ENCODE measurements at places on chromosomes 16 and 17.

- no peak for DNase-seq
These were observed 306.0 kb upstream of the CCL2 start for GRCh38 chr17:33949100-33949499.

DNA sequence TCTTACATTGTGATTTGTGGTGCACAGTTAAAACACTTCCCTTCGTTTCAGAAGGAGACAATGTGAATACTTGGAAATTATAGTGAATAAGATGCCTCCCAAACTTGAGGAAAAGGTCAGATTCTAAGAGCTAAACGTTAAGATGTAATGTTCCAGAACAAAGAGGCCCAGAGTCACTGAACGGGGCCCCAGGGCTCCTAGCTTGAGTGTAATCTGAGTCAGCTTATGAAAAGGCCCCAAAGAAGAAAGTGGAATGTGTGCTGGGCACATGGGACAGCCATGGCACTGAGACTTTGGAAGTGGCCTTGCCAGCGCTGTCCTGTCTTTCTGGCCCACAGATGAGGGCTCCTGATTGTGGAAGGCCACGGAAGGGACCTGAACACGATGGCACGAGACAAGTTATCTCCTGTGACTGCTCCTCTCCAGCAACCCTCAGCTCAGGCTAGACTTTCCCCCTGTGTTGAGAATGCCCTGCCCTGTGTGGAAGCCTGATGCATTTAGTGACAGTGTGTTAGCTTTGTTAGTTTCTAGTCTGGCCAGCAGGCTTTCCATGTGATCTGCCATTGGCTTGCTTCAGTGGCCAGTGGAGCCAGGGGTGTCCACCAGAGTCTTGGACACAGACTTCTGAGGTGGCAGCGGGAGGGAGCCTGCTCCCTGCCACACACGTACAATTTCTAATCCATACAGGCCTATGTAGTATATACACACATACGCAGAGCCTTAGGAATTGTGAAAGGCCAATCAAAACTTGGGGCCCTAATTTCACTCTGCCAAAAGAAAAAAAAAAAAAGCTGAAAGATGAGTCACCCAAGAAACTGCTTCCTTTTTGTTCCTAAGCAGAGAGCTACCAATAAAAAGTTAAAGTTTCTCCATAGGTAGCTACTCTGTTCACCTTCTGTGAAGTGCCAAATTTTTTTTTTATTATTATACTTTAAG, 13.1 kb downstream of the SPATA33 start:
- DNase-seq, result no peak

GRCh38 chr17:1070411-1070810, 73.5 kb downstream of the TIMM22 start:
- DNase-seq, result no peak

GRCh38 chr17:68314916-68315535, 23.7 kb downstream of the ARSG start:
- no peak for DNase-seq

- DNase-seq, result peak; percentile 36
These were observed 17.5 kb upstream of the SPNS2 start for GRCh38 chr17:4480929-4481898.

- DNase-seq, result no peak
These were observed 137.9 kb downstream of the GAS7 start for GRCh38 chr17:10060526-10060925.

- no peak for DNase-seq
These were observed 323.5 kb upstream of the SALL1 start for GRCh38 chr16:51474414-51475091.

DNA sequence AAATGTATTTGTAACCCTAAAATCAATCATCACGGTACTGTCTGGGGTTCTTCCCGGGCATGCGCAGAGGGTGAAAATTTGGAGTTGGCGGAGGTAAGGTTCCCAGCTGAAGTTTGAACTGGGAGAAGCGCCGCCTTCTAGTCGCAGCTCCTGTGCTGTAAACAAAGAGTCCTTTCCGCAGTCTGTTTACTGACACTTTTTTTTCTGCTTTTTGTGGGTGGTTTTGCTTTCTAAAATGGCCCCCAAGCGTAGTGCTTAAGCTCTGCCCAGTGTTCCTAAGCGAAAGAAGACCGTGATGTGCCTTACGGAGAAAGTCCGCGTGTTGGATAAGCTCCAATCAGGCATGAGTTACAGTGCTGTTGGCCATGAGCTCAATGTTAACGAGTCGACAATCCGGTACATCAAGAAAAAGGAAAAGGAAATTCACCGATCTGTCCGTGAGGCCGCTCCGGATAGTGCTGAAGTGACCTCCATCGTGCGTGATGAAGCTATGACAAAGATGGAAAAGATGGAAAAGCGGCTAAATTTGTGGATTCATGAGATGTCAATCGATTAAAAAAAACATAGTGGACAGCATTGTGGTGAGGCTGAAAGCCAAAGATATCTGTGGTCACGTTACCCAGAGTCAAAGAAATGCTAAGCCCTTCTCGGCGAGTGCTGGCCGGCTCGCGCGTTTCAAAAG, 570 bp upstream of the CFDP1 start:
- DNase-seq, result no peak

GRCh38 chr17:70629902-70630301, 460.6 kb downstream of the KCNJ2 start:
- no peak for DNase-seq

DNA sequence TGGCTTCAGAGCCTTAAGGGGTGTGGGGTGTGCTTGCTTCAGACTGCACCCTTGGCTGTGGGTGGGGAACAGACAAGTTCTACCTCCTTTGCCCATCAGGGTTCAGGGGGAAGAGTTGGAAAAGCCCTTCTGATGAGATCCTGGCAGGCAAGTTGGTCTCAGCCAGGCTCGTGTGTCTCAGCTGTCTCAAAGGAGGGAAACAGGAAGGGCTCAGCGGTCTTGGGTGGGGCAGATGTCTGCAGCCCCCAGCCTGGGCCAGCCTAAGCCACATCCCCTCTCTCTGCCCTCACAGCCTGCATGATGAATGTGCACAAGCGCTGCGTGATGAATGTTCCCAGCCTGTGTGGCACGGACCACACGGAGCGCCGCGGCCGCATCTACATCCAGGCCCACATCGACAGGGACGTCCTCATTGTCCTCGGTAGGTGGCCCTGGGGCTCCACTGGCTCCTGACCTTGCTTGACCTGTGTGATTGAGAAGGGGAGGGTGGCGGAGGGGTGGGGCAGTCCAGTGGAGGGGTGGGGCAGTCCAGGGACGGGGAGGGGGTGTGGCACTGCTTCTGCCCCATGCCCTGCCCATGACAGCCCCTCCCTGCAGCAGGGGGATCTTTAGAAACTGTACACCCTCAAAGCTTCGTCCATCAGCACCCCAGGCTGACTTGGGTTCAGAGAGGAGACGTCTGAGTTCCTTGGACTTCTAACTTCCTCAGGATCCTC, 199.5 kb downstream of the PRKCB start:
- no peak for DNase-seq

GRCh38 chr16:77660311-77660710, 62.0 kb upstream of the NUDT7 start:
- no peak for DNase-seq

GRCh38 chr16:27531826-27532800, 17.6 kb downstream of the GTF3C1 start:
- DNase-seq, result no peak

DNA sequence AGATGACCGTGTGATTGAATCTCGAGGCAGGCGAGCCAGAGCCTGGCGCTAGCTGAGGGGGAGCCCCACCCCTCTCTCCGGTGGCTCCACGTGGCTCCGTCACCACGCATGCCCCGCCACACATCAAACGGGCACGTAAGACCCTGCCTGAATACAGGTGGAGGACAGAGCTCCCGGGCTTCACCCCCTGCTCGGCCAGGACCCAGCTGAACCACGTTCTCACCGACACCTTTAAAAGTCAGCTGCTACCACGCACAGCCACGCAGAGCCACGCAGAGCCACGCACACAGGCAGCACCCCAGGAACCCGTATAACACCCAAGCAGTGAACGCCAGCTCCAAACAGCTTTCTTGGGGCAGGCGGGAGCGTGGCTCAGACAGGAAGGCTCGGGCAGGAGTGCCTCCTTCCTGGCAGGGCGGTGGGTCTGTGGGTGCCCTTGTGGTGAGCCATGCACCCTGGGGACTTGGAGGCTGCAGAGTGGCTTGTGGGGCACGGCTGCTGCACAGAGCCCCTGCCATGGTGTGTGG, 4.4 kb downstream of the TMEM204 start:
- DNase-seq, result no peak

DNA sequence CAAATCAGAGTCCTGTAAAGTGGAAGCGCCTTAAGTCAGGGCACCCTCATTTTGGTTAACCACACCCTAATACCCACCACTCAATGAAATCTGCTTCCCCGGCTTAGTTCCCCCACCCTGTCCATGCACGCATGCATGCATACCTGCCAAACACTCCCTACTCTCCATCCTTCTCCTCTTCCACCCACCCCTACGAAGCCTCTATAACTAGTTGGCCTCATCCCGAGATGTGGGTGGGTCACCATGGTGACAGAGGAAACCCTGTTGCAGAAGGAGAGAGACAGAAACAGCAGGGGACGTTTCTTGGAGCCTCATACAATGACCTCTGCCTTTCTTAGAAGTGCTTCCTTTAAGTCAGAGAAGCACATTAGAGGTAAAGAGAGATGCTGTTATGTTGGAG, 46.8 kb upstream of the DNAH9 start:
- DNase-seq, result no peak

DNA sequence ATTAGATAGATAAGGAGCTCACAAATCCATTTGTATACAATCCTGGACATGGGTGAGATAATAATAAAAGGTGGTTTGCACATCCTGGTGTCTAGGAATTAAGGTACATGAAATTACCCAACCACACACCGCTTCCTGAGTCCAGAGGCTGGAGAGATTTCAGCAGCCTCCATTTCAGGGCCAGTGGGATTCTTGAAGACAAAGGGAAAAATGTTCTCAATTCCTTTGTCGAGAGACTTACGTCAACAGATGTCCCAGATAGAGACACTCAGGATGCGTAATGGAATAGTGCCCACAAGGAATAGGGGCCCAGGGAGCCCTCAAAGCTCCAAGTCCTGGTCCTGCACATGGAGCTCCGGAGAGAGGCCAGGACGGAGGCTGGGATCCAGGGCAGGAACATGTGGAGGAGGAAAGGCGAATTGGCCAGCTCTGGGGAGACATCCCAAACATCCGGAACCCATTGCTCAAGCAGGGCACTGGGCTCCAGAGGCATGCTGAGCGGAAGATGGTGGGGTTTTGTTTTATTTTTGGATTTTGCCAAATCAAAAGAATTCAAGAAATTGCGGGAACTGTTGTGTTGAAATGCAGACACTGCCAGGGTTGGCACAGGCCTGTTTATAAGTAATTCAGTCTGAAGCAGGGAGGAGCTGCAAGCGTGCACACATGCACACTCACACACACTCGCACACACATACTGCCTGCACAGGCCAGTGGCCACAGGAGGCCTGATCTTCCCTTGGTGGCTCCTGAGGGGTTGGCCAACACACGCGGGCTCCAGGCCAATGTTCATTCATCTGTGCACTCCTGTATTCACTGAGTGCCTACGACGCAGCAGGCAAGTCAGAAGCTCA, 97.2 kb downstream of the NOG start:
- no peak for DNase-seq

DNA sequence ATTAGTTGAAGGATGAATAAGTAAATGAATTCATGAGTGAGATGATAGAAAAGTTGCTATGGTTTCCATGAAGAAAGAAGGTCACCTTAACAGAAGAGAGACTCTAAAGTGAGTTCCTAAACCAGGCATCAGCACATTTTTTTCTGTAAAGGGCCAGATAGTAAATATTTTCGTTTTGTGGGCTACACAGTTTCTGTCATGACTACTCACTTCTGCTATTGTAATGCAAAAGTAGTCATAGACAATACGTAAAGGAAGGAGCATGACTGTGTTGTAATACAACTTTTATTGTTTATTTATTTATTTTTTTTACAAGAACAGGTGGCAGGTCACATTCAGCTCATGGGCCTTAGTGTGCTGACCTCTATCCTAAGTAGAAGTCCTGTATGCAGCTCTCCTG, 426.1 kb upstream of the DYNLRB2 start:
- DNase-seq, result no peak

DNA sequence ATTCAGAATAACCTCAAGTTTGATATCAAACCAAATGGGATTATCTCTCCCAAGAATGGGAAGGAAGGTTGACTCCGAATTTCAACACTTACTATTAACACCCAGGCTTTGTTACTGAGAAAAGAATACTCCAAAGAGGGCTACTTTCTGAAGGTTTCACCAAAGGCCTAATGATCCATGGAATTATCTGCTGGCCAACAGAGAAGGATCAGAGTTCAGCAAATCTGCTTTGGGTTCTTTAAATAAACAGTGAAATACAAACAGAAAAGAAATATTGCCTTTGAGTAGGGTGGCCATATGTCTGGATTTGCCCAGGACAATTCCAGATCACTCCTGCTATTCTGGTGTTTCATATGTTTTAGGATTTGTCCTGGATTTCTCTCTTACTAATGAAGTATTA, 564.5 kb upstream of the PSMD7 start:
- DNase-seq, result no peak

- no peak for DNase-seq
These were observed 746 bp downstream of the HS3ST2 start for GRCh38 chr16:22814711-22815105.

- no peak for DNase-seq
These were observed 85.3 kb upstream of the C16orf82 start for GRCh38 chr16:26981266-26981938.

DNA sequence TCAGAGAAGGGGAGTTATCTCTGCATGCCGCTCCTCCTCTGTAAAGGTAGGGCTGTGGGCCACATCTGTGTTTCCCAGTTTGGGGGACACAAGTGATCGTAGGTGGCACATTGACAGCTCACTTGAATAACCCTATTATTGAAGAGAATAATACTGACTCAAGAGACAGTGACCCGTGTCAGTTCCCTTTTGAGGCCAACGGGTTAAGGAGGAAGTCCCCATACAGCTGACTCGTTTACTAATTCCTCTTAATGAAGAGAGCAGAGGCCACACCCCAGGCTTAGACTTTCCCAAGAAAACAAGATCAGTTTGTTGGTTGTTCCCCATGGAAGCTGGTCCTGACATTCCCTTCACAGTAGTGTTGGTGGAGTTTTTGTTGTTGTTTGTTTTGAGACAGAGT, 33.0 kb downstream of the IL4R start:
- DNase-seq, result no peak

DNA sequence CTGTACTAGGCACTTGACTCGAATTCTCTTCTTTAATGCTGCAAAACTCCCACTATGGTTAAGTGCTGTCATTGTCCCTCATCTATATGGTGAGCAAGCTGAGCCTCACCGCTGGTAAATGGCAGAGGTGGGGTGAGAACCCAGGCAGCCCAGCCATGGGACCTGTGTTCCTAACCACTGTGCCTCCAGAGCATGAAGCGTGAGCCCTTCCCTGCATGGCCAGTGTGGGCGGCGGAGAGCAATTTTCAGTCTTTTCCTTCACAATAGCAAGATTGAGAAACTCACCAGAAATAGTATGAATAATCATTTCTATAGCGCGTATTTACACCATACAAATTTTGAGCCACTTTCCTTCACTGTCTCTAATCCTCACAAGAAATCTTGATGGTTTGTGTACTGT, 9.2 kb downstream of the BFAR start:
- no peak for DNase-seq
